Prostate gland (tissue), 2 donors: ENCODE measurements at places on chromosomes 5 and 9. TPM values are rescaled to one million over a fixed set of nuclear protein-coding genes. Genes with fewer than 3 reads are reported as not detected.

- DNase-seq: no peak
Observed at GRCh38 chr5:112010475-112010874, 253.5 kb upstream of the NREP start.

- no peak for DNase-seq
Observed at GRCh38 chr5:132103969-132104391, 30.4 kb downstream of the CSF2 start.

- no peak for DNase-seq
Observed at GRCh38 chr5:14146725-14147124, 3.6 kb downstream of the TRIO start.

- no peak for DNase-seq
Observed at GRCh38 chr5:36239370-36240293, 2.1 kb downstream of the NADK2 start.

GRCh38 chr5:178114325-178115135, 1.2 kb downstream of the N4BP3 start:
- DNase-seq: no peak

- no peak for DNase-seq
Observed at GRCh38 chr5:112061666-112062065, 304.7 kb upstream of the NREP start.

DNA sequence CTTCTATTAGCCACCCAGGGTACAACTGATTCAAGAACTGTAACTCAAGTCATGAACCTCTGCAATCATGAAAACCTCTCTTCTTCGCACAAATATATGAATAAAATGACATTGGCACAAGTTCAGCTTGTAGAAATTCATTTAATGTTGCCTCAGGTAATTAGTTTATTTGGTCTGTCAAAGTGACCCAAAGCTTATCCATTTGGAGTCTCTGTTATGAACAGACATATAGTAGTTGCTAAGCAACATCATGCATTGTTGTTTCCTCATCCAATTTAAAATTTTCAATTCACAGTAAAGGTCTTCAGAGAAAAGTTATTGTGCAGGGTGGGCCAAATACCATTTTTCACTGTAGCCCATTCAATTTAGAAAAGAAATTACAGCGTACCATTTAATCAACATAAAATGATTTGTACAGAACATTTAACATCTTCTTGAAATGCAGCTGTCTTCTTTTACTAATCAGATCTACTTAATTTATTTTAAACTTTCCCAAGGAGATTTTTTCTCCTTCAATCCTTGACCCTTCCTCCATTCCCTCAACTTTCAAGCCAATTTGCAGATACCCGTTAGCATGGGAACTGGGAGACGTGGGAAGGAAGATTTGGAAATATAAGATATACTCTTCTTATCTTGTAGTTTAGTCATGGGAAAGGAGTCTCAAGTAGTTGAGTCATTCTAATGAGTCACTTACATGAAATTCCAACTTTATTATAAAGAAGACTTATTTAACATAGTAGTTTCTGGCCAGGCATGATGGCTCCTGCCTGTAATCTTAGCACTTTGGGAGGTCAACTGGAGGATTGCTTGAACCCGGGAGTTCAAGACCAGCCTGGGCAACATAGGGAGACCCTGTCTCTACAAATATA, 231.3 kb downstream of the ATPSCKMT start:
- DNase-seq: no peak

DNA sequence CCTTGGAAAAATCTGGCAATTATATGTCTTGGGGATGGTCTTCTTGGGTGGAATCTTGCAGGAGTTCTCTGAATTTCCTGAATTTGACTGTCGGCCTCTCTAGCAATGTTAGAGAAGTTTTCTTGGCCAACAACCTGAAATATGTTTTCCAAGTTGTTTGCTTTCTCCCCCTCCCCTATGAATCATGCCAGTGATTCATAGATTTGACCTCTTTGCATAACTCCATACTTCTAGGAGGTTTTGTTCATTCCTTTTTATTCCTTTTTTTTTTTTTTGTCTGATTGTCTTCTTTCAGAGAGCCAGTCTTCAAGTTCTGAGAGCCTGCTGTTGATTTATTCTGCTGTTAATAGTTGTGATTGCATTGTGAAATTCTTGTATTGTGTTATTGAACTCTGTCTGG, 56.7 kb upstream of the SLC44A1 start:
- DNase-seq: no peak

GRCh38 chr5:172782169-172783039, 11.4 kb upstream of the DUSP1 start:
- no peak for DNase-seq

DNA sequence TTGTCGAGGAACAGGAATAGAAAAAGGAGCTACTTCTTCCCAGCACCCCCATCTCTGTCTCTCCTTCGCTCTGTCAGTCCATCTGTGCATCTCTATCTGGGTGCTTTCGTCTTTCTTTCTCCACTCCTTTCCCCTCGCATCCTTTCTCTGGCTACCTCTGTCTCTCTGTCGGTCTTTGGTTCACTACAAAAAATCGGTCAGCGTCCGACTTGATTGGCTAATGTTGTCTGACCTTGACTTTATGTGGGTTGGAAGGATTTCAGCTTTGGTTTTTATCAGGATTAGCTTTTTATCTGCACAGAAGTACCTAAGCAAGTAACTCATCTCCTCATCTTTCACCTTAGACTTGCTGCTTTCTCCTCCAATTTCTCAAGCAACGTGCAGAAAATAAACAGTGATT, 575.2 kb upstream of the ZNF462 start:
- DNase-seq: no peak

DNA sequence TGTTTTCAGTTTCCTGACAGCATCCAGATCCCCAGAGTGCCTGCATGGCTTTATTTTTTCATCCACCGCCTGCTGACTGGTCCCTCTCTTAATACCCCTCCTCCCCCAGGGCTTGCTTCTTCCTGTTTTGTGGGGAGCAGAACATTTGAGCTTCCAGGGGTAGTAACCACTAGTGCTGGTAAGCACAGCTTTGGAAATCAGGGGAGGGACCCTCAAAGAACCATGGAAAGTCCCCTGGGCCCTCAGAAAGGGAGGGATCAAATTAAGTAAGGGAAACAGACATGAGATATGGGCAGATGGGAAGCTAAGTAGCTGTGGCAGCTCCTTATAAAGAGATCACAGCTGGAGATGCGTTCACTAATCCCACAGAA, 26.8 kb downstream of the GRIA1 start:
- DNase-seq: no peak

GRCh38 chr5:92364986-92365550, 982.0 kb upstream of the ARRDC3 start:
- DNase-seq: no peak

DNA sequence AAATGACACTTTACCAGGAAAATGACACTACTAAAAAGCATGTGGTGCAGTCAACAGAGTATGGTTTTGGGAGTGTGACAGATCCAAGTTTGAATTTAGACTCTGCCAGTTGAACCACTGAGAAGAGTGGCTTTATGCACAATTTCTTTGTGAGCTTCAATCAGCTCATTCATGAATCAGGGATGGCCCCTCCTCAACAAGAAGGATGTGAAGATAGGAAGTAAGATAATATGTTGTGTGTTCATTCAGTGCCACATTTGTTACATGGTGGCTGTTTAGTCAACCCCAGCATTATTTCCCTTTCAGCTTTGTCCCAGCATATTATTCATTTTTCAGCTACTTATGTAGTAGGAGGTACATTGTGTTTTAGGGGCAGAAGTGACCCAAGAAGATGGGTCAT, 140.1 kb downstream of the TLE4 start:
- no peak for DNase-seq

GRCh38 chr5:68139611-68140441, 75.7 kb upstream of the PIK3R1 start:
- no peak for DNase-seq

GRCh38 chr9:9202276-9202675, 1402.7 kb upstream of the DMAC1 start:
- no peak for DNase-seq

- DNase-seq: peak; percentile 56
Observed at GRCh38 chr5:138503487-138504270, 38.4 kb downstream of the EGR1 start.

- no peak for DNase-seq
Observed at GRCh38 chr5:82850393-82850792, 226.8 kb downstream of the TMEM167A start.

GRCh38 chr5:126947146-126948010, 83.0 kb downstream of the MARCHF3 start:
- no peak for DNase-seq

DNA sequence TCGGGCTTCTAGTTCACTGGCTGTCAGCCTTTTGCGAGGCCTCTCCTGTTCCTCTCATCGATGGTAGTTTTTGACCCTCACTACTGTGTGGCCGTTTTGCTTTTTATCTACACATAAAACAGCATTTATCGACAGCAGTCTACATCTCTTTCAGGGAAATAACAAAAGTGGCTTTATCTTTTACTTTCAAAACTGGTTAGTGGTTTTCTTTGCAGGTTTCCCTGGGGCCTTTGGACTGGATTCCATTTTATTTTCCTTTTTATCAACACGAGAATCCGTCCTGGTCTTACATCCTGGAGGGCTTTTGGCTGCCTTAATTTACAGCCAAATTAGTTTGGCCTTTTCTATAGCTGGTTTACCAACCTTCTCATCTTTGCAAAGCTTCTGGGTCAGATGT, 793 bp upstream of the PKD2L2 start:
- no peak for DNase-seq

- no peak for DNase-seq
Observed at GRCh38 chr5:133844836-133845235, 123.6 kb downstream of the C5orf15 start.

- DNase-seq: no peak
Observed at GRCh38 chr5:423233-423565, 19.8 kb upstream of the EXOC3 start.

DNA sequence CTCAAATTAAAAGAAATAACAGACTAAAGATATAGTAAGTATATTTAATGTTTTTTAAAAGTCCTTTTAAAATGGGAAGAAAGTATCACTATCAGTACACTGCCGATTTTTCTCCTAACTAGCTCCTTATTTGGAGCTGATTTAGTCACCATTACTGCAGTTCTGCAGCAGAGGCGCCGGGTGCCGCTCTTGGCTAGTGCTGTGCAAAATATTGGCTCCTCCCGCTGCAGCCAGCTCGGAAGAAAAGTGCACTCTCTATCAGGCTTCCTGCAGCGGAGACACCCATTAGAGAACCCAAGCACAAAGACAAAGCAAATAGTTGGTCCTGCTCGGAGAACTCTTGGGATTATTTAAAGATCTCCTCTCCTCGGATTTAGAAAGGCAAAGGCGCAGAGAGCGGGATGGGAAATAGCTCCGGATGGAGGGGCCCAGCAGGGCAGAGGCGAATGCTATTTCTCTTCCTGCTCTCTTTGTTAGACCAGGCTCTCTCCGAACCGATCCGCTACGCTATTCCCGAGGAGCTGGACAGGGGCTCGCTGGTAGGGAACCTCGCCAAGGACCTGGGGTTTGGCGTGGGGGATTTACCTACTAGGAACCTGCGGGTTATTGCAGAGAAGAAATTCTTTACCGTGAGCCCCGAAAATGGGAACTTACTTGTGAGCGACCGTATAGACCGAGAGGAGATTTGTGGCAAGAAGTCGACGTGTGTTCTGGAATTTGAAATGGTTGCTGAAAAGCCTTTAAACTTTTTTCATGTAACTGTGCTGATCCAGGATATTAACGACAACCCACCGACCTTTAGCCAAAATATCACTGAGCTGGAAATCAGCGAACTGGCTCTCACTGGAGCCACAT, at the start of gene PCDHGB3:
Gene PCDHGB3 (plus strand): TSS at position 249 of the 855 bp plus-strand sequence. CDS start 153 bp downstream, at position 402.
- no peak for DNase-seq

- DNase-seq: peak; percentile 66
Observed at GRCh38 chr5:10746711-10747110, 14.3 kb downstream of the DAP start.

GRCh38 chr9:107161338-107161737, 121.7 kb upstream of the RAD23B start:
- no peak for DNase-seq

- no peak for DNase-seq
Observed at GRCh38 chr5:149423794-149424268, 44.7 kb upstream of the IL17B start.

DNA sequence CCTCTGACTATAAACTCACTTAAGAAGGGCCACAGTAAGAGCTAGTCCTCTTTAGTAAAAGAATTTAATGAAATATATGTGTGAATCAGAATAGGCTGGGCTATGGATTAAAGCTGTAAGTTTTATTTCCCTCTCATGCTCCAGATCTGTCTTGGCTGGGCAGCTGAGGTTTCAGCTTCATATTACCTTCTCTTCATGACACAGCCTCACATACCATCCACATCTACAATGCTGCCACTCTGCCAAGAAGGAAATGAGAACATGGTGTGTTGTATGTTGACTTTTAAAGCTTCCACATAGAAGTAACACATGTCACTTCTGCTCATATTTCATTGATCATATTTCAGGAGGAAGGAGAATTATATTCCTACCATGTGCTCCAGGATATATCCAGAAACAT, 776.0 kb upstream of the ACO1 start:
- no peak for DNase-seq

- DNase-seq: no peak
Observed at GRCh38 chr5:67206461-67206860, 9.9 kb upstream of the CD180 start.

DNA sequence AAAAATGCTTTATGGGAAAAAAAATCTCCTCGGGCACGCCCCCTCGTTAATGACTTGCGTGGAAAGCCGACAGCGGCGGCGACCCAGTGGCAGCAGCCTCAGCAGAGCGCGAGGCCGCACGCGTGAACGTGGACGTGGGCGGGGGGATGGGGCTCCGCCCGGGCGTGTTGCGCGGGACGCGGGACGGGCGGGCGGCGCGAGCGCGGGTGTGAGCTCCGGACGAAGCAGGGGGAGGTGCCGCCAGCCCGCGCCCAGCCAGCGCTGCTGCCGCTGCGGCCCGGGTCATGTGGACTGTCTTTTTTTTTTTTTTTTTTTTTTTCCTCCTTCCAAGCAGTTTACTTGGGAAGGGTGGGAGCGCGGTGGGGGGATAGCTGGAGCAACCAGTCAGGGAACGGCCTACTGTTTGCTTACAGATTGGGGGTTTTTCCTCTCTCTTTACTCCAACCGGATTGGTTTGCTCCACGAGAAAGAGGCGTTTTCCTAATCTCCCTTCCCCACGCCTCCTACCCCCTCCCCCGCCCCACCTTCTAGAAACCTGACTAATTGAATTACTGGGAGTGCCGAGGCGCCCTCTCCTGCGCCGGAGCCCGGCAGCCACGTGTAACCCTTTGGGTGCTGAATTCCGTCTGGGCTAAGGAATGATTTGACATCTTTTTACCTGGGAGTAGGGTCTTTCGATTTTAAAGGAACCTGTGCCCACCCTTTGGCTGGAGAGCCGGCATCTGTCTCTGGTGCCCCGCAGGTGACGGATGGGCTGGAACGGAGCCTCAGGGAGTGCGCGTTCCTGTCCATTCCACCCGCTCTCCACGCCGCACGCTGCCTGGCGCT, 1.7 kb upstream of the EFNA5 start:
- peak; percentile 89 for DNase-seq

- DNase-seq: no peak
Observed at GRCh38 chr5:169710675-169711074, 73.6 kb downstream of the DOCK2 start.

The FAM200C gene
- total RNA-seq: 6.3 TPM

The CD274 gene
- 1.9 TPM for total RNA-seq

The ZNF608 gene
- 25.3 TPM for total RNA-seq

The PIP5K1B gene
- total RNA-seq: 38.3 TPM

The EXOSC2 gene
- 18.4 TPM for total RNA-seq

The GRAMD2B gene
- 34.4 TPM for total RNA-seq

The SPINK5 gene
- 3.7 TPM for total RNA-seq

The CDKN2B-AS1 gene
- total RNA-seq: not detected

The CCL27 gene
- not detected for total RNA-seq
